ENCODE measurements at places on chromosomes 16 and 17.

DNA sequence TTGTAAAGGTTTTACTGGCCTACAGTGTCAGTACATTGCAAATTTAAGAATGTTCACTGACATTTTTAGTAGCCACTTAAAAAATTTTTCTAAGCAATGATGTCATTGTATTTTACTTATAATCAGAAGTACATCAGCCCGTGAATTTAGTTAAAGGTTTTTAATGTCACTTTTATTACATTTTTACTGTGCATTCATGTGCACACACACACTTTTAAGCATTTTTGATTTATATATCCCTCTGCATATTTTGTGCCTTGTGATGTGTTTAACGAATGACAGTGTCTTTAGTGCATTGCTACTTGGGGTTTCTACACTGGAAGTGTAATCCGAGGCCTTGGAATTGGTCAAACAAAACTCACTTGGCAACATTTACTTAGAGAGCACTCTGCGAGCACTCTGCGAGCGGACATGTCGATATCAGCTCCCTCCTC is 190.4 kb downstream of the WWOX start:
- no peak for DNase-seq

DNA sequence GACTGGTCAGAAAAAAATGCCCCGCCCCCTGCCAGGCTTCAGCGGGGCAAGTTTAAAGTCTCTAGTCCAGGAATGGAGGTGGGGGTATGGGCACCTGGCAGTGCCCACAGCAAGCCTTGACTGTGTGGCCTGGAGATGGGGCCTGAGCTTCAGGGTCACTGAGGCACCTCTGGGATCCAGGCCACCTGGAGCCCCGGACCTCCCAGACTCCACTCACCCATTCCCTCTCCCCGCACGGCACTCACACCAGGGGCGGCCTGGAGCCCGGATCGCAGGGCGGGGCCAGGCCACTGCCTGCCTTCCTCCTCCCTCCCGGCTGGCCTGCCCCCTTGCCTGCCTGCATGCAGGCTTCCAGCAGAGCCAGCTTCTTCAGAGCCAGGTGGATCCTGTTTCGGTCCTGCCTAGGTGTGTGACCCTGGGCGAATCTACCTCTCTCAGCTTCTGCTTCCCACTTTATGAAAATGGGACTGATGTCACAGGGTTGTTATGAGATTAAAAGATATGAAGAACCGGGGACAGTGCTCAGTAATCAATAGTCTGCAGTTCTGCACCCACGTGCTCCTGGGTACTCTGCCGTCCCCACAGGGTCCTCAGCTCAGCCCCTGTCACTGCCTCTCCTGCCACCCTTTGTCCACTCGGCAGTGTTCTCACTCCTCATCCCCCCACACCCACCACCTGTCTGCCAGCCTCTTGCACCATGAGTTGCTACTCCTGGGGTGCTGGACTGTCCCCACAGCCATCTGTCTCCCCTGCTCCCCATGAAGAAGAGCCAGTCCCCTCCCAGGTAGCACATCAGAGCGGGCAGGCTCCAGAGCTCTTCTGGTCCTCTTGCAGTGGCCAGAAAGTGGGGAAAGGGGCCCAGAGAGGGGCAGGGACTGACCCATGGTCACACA is 1.2 kb upstream of the TCAP start:
- DNase-seq, result no peak

- DNase-seq, result no peak
Measured at GRCh38 chr16:81483064-81483969, 38.7 kb downstream of the CMIP start.

DNA sequence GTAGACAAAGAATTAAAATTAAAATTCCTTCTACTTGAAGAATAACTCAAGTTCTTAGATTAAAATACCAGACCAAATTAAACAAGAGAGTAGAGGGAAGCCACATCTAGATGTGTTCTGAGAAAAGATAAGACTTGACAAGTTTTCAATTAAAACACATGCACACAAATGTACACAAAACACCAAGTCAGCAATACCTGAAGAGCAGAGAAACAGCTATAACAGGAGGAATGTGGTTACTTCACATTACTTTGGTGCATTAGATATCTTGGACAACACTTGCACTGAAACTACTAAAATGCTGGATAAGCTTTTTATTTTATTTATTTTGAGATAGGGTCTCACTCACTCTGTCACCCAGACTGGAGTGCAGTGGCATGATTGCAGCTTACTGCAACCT is 113.9 kb downstream of the MAP2K4 start:
- no peak for DNase-seq

DNA sequence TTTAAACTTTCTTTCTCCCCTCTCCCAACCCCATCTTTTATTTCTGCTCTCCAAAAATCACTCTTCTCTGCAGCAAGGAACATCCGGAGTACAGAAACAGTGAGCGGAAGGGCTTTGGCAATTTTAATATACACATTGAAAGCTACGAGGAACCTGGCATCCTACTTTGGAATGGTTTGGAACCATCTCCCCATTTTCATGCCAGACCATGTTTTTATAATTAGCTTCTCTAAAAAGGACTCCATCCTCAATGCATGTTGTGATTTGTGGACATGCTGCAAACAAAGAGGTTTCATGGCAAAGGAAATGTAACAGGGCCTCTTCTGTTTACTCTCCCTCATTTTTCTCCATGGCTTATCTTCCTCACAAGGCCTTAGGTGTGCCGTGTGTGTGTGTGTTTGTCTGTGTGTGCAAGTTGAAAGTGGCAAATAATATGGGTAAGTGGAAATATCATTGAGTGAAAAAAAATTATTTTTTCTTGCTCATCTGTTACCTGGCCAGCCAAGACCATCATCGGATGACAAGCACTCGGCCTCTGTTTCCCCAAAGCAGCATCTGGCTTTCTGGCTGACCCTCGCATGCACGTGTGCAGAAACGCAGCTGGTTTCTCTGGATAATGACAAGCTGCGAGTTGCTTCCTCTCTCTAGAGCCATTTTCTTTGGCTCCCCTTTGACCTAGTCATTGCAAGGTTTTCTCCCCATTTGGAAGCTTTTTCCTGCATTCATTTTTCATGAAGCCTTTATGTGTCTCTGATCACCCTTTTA is 585.0 kb downstream of the TMEM114 start:
- DNase-seq, result no peak

GRCh38 chr16:48454051-48454450 is 68.8 kb upstream of the SIAH1 start:
- DNase-seq, result no peak

GRCh38 chr17:14417336-14417735 is 116.5 kb downstream of the HS3ST3B1 start:
- no peak for DNase-seq

GRCh38 chr17:70114405-70114804 is 39.4 kb downstream of the KCNJ16 start:
- DNase-seq, result no peak

DNA sequence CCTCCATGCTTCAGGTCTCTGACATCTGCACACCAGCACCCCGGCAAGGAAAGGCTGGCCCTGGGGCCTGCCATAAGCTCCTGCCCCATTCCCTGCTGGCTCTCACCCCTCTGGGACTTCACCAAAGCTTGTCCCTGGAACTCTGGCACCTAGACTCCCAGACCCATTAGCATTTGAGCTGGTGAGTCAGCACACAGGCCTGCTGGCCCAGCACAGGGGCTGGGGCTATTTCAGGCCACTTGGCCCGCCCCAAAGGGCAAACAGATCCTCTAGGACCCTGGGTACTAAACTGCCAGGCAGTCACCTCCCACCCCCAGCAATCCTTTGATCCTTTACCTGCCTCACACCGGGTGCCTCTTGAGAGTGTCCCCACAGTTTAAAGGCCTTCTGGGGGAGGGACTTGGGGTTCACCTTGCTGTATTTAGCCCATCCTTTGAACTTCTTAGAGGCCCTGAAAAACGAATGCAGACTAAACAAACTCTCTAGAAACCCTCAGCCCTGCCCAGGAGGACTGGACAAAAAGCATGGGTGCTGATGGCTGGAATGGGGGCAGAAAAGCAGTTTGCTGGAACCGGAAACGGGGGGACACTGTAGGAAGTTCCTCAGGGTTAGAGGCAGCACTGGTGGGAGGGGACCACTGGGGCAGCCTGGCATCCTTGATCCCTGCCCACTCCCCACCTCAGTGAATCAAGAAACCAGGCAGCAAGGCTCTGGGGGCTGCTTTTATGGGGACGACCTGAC is 3.2 kb upstream of the SAMD14 start:
- no peak for DNase-seq

GRCh38 chr16:66188917-66189725 is 177.4 kb upstream of the CDH5 start:
- DNase-seq, result no peak

DNA sequence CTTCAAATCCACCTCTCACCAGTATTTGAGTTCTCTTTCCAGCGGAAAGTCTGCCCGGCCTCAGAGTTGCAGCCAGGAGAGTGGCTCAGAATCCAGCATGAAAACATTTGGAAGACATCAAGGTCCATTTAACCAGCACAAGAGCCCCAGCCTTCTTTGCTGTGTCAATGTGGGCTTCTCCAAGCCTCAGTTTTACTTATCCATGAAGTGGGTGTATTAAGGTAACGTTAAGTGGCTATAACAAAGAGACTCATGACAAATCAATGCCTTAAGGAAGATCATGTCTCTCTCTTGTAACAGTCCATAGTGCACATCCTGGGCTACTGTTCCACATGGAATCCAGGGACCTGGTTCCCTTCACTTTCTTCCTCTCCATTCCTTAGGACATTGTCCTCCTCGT is 959 bp upstream of the SPPL2C start:
- DNase-seq, result no peak

GRCh38 chr16:66908116-66908515 is 10.6 kb downstream of the CDH16 start:
- no peak for DNase-seq

DNA sequence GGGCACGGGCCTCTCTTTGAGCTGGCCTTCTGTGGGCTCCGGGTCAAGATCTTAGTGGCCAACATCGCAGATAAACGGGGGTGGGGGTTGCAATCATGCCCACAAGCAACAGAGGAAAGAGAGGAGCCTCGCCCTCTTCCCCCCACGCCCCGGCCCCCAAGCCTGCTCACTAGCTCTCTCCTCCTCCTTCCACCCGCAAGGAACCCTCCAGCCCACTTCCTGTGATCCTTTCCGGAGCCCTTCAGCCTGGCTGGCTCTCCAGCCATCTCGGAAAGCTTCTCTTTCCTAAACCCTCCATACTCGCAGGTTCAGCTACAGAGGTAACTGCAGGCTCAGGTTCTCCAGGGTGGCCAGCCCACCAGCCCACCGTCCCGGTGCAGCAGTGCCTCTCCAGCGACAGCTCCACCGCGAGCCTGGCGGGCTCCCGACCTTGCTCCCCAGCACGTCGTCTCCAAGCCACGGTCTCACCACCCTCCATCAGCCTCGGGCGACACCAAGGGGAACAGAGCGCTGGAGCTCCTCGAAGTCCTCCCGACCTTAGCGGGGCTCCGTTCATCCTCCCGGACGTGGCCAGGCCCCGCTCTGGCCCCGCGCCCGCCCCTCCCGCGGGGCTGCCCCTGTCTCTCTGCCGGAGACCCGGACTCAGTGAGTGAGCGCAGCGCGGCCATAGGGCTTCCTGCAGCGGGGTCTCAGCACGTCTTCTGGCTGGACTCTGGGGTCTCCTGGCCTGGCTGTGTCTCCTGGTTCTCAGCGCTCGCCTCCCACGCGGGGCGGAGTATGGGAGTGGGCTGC is 12.9 kb upstream of the ODF4 start:
- DNase-seq, result no peak

GRCh38 chr16:87311387-87311786 is 5.8 kb downstream of the C16orf95 start:
- no peak for DNase-seq

- no peak for DNase-seq
Measured at GRCh38 chr16:13397126-13397525, 495.7 kb downstream of the SHISA9 start.

GRCh38 chr16:81514041-81514559 is 69.5 kb downstream of the CMIP start:
- DNase-seq, result no peak

- DNase-seq, result no peak
Measured at GRCh38 chr16:28569021-28569420, 15.3 kb downstream of the SGF29 start.

- DNase-seq, result no peak
Measured at GRCh38 chr17:601244-601925, 113.3 kb downstream of the VPS53 start.

DNA sequence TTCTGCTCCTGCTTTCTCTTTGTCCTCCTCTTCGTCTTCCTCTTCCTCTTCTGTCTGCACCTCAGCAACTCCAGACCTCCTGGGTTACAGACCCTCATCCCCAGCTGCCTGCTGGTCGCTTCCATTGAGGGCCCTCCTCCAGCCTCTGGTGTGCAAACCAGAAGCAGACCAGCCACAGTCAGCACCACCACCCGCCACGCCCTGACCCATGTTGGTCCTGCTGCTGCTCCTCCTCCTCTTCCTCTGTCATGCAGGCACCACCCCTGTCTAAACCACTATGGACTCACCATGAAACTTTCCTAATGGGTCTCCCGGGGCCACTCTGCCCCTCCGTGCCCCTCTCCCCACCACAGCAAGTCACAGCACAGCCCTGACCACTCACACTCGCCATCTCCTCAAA is 11.4 kb upstream of the OGFOD3 start:
- DNase-seq, result no peak

All from brain pericyte (primary cell).